ENCODE measurements at places on chromosomes 6 and 20.

GRCh38 chr6:169313347-169314010 lies 59.8 kb upstream of the THBS2 start:
- DNase-seq, result no peak

- no peak for DNase-seq
Observed at GRCh38 chr6:13406781-13407180, 78.4 kb upstream of the TBC1D7 start.

DNA sequence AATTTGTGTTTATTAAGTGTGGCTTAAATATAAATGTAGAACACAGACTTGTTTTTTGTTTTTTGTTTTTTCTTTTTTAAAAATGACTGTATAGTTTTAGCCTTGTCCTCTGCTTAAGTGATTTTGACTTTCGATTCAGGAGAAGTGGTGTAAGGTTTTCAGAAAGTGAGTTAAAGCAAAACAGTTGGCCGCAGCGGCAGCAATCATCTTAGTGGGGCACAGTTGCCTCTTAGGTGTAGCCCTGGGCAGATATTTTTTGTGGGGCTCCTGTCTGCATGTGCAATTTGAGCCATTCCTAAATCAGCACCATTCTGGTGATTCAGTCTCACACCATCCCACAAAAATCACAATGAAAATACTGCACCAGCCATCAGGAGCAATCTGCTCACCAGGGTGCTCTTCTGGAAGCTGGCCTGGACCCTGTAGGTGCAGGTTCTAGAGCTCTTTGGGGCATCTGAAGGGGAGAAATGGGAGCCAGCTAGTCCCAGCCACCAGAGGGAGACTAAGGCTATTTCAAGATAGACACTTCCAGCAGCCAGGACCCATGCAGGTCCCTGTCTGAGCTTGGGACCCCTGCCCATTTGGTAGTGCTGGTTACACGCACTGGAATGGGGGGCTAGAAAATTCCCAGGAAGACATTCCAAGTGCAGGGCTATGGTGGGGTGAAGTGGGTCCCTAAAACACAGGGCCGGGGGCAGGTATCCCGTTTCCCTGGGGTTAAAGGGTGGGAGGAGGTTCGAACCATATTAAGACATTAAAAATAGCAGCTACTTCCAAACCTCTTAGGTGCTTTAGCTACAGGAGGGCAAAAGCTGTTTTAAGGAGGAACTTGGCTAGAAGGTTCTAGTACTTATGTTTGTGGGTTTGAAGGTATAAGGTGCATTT lies 156.6 kb downstream of the NFATC2 start:
- no peak for DNase-seq

GRCh38 chr20:41499961-41500725 lies 118.0 kb downstream of the CHD6 start:
- DNase-seq, result no peak

GRCh38 chr6:85580878-85581267 lies 12.8 kb downstream of the SNX14 start:
- no peak for DNase-seq

- DNase-seq, result no peak
Observed at GRCh38 chr6:44474190-44474631, 86.7 kb downstream of the CDC5L start.

DNA sequence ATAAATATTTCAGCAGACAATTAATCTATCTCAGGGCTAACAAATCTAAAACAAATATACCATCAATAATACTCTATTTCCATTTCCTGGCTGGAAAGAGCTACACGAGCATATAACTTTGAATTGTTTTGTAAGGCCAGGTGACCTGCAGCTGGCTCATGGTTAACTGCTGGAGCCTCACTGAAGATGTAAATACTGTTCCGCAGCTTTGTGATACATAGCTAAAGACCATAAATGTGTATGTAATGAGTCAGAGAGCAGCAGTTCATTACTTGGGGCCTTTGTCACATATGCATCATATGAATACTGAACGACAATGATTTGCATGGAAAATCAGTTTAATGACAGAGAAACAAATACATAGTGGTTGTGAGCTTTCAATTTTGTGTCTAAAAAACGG lies 109.4 kb upstream of the CCN2 start:
- DNase-seq, result no peak

GRCh38 chr6:83509441-83509840 lies 2.9 kb upstream of the PRSS35 start:
- no peak for DNase-seq

- DNase-seq, result no peak
Observed at GRCh38 chr6:11429577-11429976, 108.0 kb upstream of the TMEM170B start.
